Activated CD4-positive, alpha-beta T cell treated with anti-CD3 and anti-CD28 coated beads for 24 hours (primary cell): ENCODE measurements at places on chromosomes 3 and 15.

DNA sequence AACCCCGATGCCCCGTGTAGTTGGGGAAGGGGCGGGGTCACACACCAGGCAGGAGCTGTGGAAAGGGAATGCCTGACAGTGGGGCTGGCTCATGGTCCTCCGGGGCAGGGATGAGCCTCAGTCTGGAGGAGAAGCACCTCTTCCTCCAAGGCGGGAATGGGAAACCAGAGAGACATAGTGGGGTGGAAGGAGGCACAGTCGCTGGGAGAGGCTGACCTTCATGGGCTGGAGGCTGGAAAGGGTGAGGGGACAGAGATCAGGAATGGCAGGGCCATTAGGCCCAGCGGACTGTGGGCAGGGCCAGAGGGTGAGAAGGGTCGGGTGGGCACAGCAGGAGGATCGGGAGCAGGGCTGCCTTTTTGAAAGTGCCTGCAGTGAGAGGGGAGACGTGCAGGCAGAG lies 65.8 kb upstream of the LINGO1 start:
- no peak for DNase-seq

DNA sequence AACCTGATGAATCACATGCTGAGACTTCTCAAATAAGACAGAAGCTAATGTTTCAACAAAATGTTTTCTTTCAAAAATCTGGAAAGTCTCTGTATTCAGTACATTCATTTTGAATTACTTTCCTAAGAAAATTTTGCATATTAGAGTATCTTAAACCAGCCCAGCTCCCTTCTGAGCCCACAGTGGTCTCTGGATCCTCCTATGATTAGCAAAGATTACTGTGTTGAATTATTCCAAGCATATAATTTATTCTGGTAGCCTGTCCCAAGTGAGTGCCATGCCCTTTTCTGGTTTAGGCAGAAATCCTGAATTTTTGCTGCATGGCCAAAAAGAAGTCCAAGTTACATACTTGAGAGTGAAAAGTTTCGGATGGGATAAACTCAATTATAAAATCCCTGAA lies 279.0 kb downstream of the CTNNB1 start:
- DNase-seq: no peak

DNA sequence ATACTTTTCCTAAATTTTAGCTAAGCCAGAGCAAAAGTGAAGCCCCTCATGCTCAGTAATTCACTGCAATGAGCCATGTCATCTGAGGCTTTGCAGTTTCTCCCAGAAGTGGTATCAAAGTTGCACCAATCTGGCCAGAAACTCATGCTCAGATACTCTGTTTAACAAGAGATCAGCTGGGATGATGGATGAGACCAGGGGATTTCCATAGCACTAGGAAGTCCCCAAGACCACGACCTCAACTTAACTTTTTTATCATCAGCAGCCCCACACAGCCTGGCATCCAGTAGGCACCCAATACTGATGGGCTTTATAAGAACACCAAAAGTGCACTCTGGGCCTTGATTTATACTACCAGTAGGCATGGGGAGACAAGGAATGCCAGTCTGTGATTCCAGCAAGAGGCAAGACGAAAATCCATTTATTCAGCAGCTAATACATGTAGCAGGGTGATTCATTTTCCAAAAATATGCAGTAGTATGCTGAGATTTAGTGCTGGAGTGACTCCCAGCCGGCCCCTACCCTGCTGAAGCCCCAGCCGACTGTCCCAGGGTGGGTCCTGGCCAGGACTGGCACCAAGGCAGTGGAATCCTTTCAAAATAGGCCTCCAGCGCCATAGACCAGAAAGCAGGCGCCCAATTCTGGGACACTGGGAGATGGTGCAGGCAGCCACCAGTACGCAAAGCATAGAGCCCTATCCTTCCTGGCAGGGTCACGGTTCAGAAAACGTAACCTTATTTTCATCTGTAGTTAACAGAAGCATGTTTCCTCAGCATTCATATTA lies 612 bp upstream of the LDHAL6B start:
- DNase-seq: no peak

DNA sequence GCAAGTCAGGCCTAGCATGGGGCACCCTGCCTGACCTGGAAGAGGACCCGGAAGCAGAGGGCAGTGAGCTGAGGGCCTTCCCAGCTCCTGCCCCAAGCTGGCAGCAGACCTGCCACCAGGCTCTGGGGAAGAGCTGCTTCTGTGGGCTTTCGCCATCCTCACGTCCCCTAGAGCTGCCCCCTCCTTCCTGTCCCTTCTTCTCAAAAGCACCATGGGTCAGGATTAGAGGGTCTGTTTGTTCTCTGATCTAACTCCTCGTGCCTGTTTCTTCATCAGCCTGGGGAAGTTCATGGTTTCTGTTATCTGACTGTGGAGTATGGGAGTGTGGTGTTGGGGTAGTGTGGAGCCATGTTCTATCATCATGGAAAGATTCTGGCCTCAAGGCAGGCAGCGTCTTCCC lies 58.4 kb upstream of the POLG start:
- DNase-seq: no peak

GRCh38 chr3:74605437-74605836 lies 9.0 kb downstream of the CNTN3 start:
- DNase-seq: no peak

DNA sequence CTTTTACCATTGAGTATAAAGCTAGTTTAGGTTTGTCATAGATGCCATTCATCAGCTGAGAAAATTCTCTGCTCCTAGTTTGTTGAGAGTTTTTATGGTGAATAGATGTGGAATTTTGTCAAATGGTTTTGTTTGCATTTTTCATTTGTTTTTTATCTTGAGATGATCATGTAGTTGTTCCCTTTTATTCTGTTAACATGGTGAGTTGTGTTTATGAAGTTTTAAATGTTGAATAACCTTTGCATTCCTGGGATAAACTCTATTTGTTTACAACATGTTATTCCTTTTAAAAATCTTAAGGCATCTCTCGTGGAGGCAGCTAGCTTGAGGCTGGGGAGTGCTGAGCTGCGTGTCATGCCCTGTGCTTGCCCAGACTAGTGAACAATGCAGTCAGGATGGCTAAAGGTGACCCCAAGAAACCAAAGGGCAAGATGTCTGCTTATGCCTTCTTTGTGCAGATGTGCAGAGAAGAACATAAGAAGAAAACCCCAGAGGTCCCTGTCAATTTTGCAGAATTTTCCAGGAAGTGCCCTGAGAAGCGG lies 48.5 kb downstream of the ANAPC13 start:
- DNase-seq: no peak

DNA sequence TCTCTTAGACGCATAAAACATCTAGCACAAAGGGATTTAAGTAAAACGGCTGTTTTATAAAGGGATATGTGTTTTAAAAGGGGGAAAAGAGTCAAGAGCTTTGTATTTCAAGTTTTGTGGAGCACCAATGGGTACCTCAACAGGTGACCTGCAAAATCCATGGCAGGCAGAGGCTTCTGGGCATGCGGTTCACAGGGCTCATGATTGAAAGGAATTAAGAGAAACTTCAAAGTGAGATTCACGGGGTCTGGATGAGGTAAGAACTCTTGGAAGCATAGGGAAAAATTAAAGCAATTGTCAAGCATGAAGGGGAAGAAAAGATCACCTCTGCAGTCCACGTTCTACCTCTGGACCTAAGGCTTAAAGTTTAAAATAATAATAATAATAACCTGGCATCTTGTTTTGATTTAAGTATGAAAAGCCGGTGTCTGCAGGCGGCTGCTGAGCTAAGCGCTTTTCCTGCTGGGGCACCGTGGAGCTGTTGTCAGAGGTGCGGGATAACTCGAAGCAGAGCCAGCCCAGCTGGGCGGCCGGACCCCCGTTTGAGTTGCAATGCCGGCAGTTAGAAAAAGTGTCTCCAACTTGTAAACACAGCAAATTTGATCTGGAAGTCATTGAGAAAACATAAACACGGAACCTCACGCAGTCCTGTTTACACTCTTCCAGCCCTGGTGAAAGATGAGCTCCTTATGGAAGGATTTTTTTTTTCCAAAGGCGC lies 40.5 kb downstream of the HES1 start:
- no peak for DNase-seq

DNA sequence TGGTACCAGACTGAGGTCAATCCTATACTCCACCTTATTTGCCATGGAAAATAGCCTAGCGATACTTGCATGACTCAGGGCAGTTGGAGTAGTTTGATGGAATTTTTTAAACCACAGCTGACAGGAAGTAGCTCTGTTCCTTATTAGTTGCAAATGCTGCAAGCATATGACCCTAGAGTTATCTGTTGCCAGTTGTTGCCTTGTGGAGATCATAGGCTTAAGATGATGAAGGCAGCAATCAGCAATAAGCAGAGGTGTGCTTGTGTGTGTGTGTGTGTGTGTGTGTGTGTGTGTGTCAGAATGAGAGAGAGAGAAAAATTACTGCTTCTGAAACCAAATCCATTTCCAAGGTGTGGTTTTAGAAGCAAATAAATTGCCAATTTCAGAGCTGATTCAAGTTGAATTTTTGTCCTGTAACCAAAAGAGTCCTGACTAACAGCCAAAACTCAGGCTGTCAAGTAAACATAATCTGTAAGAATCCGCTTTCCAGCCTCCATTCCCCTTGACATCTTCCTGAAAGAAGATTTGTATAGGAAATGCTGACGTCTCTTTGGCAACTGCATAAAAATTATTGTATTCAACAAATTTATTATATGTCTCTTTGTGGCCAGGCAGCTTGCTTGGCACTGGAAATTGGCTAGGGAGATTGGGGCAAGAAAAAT lies 141.2 kb downstream of the SERPINI1 start:
- DNase-seq: no peak

DNA sequence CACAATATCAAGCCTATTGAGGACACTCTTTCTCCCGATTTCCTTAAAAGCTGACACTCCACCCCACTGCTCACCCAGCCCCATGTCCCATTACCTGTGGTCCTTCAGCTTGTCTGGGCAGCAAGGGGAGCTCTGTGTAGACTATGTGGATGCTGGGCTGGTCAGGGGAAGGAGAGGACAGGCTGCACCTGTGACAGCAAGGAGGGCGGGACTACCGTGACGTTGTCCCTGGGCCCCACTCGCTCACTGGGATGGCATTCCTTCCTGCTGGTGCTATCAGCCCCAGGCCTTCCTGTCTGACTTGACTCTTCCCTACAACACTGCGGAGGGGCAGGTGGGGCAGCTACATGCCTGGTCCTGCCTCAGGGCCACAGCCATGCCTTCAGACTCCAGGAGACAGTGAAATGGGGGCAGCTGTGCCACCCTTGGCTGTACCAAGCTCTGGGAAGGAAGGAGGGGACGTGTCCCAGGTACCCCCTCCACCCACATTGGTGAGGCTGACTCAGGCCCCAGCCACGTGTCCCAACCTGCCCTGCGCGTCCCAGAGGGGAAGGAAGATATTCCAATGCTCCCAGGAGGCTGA lies at the start of gene TMEM40:
Gene TMEM40 (minus strand): TSS at position 163 of the 583 bp plus-strand sequence. CDS start 9,427 bp downstream, outside the sequence.
- no peak for DNase-seq

GRCh38 chr3:4838621-4839022 lies 140.6 kb upstream of the BHLHE40 start:
- DNase-seq: no peak

DNA sequence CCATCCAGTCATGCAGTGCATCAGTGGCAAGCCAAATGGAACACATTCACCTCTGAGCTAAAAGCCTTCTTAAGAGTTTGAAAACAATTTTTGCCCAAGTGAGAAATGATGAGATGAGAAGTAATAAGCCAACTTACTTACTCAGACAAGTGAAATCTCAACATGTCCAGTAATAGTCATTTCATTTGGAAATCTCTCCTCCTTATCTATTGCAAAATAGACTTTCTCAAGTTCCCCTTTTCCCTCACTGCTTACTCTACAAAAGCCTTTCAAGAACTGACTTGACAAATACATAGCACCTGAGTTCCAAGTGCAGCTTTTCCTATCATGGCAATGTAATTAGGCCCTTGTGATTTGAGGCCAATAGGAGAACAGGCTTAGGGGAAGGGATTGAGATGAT lies 282.3 kb downstream of the SLC9A9 start:
- no peak for DNase-seq

- DNase-seq: no peak
Observed at GRCh38 chr3:134638385-134639030, 12.3 kb downstream of the KY start.

DNA sequence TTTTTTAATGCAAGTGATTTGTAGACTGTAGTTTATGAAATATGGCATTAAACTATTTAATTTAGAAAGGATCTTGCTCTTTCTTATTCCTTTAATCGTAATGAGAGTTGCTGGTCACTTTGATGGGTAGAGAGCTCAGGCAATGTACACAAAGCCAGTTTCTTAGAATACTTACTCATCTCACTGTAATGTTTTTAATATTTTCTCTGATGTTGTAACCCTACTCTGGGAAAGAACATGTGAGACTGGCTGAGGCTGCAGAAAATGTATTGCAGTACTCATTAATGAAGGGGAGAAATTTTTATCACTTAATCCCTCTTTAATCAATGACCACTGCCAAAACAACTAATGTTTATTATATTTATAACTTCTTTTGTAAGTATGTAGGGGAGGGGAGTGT lies 479.4 kb upstream of the KCNMB2 start:
- no peak for DNase-seq

DNA sequence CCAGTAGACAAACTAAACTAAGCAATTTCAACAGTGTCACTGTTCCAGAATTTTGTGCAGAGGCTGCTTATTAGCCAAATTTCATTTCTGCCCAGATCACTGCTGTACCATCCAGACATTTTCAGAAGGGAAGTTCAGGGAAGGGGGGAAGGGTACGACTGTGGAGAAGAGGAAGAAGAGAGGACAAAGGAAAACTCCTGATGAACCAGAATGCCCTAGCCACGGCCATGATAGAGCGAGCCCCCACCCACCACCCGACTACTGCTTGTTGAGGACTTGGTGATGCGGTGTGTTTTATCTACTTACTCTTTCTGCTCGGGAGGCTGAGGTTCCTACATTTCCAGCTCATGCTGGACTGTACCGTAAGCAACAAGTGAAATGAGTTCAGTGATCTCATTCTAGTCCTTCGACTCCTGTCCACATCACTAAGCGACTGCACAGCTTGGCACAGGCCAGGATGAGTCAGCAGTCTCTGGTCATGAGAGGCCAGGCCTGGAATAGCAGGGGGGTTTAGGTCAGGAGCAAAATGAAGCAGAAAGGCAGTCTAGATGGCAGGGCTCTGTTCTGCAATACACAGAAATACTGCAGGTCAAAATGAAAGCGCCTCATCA lies 330.8 kb downstream of the TIGIT start:
- DNase-seq: no peak

DNA sequence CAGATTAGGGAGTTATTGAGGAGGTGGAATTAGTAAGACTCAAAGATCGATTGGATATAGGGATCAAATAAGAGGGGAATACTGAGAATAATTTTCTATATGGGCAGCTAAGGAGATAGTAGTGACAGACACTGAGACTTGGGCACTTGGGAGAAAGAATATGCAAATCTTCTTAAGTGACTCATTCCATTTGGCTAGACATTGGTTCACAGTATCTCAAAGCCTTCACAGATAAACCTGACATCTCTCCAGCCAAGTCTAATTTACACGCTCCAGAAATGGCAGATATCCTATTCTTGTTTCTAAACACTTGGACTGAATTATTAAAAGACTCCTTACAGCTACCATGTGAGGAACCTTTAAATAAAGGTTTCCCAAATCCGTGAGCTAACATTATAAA lies 104.6 kb upstream of the ADAMTS9 start:
- no peak for DNase-seq

GRCh38 chr15:25683911-25684310 lies 179.2 kb downstream of the ATP10A start:
- DNase-seq: no peak

- DNase-seq: no peak
Observed at GRCh38 chr3:71184252-71184651, 399.3 kb downstream of the FOXP1 start.
